ENCODE measurements at places on chromosomes 12 and 14.

- no peak for DNase-seq
These were observed 201.3 kb upstream of the FOXN3 start for GRCh38 chr14:89618330-89618708.

DNA sequence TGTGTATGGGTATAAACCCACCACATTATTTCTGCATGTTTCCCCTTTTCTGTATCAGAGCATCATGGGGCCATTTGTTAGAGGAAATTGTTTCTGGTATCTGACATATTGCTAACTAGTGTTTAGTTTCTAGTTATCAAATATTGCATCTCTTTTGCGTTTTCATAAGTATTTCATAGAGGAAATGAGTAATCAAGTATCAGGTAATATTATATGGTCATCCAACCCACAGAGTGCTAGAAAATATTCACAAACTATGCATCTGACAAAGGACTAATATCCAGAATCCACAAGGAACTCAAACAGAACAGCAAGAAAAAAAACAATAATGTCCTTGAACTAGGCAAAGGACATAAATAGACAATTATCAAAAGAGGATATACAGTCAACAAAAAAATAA is 258.9 kb upstream of the LRIG3 start:
- no peak for DNase-seq

GRCh38 chr14:103343164-103343879 is 9.3 kb downstream of the EIF5 start:
- no peak for DNase-seq

DNA sequence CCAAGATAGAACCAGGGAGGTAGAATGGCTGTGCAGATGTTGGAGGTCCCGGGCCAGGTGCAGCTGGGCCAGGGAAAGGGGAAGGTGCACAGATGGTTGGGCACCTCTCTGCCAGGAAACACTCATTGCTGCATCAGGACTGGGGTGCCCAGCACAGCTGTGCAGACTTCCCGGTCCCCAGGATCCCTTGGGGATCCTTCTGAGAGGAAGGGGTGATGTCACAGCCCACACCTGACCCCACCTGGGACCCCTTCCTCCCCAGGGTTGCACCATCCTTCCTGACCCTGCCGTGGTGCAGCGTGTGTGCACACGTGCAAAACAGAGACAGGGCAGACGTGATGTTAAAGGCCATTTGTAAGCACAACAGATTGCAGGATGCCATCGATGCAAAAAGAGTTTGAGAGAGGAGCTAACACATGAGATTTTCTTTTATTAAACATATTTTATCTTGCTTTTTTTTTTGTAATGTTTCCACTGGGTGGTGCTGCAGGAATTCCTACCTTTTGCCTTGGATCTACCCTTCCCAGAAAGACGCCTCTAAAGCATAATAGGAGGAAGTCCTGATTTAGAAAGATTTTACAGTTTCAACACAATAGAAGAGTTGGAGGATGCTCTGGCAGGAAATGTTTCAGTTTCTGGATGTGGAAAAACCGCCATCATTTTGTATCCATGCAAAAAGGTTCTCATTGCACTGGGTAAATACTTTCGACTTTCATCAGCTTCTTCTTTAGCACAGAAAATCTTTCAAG is 14.8 kb downstream of the ELK3 start:
- no peak for DNase-seq

DNA sequence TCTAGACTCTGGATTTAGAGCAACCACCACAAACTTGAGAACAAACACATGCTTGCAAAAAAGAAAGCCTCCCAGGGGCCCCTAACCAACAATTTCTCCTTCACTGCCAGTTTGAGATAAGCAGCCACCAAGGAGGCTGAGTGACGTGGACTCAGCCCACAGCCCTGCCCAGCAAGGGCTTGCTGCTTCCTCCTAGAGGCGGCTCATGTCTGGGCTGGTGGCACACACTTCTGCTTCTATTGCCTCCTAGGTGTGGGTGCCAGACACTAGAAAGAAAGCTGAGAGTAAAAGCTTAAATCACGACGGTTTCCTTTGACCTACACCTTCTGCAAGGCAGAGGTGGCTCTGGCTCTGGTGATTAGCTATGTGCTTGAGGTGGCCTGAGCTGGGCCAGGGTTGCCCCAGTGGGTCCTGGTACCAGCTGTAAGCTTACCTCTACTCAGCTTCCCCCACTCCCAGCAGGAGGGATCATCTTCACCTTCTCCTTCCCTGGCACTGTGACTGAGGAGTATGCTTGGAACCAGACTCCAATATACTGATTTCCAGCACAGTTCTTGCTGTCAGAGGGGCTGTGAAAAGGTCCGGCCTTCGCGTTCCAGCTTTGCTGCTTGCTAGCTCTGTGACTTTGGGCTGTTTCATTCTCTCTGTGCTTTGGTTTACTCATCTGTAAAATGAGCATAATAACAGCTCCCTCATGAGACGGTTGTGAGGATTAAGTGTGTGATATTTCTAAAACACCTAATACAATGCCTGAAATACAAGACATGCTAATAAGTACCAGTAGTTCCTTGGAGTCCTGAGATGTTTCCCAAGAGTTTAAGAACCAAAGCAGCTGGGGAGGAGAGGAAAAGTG is 89.7 kb upstream of the PARP11 start:
- DNase-seq: peak; percentile 30

DNA sequence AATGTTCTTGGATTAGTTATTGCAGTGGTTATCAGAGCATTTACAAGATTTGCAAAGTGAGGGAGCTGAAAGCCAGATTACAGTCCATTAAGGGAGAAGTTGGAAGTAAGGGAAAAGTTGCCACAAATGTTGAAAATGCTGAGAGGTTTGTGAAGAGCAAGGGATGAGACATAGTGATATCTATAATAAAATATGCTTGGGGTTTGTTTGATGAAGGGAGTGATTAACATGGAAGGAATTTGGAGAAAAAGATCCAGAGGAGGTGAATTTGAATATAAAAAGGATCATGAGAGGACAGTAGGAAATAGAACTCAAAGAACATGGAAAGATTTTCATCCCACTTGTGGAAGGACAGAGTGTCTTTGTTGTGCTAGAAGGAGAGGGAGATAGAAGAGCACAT is 19.3 kb upstream of the CCER1 start:
- no peak for DNase-seq
